ENCODE measurements at places on chromosomes 4 and X.

GRCh38 chr4:184856277-184856609 lies 30.5 kb upstream of the ACSL1 start:
- DNase-seq: no peak

DNA sequence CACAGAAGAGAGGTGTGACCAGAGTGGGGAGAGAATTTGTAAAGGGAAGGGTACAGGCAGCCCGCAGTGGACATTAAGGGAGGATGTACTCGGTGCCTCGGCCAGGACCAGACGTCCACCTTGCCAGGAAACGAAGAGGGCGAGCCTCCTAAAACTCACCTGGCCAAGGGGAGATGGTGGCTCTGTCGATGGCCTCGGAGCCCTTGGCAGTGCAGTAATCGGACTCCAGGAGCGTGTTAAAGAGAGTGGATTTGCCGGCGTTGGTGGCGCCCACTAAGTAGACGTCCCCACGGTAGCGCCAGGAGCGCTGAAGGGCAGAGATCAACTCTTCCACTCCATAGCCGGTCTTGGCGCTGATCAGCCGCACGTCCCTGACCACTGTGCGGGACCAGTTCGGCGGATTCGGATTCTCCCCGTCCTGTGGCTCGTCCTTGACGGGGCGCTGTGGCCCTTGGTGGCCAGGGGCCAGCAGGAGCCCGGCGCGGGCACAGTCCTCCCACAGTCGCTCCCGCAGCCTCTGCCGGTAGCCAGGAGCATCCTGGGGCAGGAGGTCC lies 1.0 kb downstream of the NOA1 start:
- DNase-seq: no peak

DNA sequence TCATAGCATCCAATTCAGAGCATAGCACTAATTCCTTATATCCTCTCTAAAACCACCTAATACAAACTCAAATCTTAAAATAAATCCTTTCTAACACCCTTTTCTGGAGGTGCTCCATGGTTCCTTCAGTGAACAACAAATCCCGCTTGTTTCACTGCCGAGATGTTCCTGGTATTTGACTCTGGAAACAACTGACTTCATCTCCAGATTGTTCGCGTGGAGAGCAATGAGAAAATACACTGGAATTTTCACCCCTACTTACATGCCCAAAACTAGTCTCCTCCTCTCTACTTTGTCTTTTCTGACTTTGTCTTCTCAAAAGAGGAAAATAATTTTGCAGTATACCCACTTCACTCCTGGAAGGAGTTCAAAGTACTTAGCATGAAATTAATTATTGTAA lies 129.0 kb downstream of the PLS3 start:
- DNase-seq: peak; percentile 3

GRCh38 chr4:82618103-82618720 lies 56.4 kb upstream of the TMEM150C start:
- peak; percentile 51 for DNase-seq

DNA sequence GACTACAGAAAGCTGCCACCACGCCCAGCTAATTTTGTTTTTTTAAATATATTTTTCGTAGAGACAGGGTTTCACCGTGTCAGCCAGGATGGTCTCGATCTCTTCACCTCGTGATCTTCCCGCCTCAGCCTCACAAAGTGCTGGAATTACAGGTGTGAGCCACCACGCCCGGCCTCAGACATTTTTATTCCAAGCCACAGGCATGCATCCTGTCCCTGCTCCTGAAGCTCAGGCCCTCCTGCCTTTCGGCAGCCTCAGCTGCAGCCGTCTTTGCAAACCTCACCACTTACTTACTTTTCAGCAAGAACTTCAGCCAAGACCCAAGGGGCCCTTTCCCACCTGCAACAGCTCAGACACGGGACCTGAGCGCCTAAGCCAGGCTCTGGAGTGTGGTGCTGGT lies 26.0 kb downstream of the FAM53A start:
- DNase-seq: no peak

- no peak for DNase-seq
Observed at GRCh38 chr4:95212692-95213091, 336.1 kb downstream of the UNC5C start.

GRCh38 chrX:2690856-2691542 lies at the start of gene CD99:
Gene CD99, plus strand, starts transcription at chrX:2691295. Its CDS starts 66 bp downstream, at chrX:2691361.
- DNase-seq: peak; percentile 87

- no peak for DNase-seq
Observed at GRCh38 chr4:74433043-74433442, 11.9 kb upstream of the AREG start.

GRCh38 chr4:67635331-67635730 lies 65.6 kb downstream of the UBA6 start:
- no peak for DNase-seq

GRCh38 chr4:4618847-4619246 lies 77.0 kb upstream of the STX18 start:
- DNase-seq: no peak

GRCh38 chrX:8453611-8454010 lies 11.0 kb upstream of the VCX3B start:
- DNase-seq: no peak

DNA sequence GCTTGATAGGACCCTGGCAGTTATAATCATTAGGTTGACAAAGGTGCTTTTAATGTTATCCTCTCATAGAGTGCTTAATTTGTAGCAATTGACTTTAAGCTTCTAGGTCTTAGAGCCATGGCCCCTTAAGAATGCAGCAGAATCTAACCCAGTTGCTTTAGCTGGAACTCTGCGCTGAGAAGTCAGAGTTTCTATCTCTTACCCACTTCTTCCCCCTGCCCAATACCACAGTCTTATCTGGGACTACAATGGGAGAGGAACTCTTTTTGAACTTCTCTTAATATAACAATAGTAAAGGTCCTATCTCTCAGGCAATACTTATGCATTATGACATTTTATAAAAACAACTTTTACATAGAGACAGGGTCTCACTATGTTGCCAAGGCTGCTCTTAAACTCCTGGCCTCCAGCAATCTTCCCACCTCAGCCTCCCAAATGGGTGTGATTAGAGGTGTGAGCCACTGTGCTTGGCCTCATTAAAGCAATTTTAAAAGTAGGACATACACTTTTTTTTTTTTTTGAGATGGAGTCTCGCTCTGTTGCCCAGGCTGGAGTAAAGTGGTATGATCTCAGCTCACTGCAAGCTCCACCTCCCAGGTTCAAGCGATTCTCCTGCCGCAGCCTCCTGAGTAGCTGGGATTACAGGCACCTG lies 1.8 kb downstream of the TLR10 start:
- no peak for DNase-seq

- no peak for DNase-seq
Observed at GRCh38 chr4:3830774-3831528, 64.8 kb downstream of the ADRA2C start.

- no peak for DNase-seq
Observed at GRCh38 chr4:3440979-3441500, 728 bp upstream of the HGFAC start.

GRCh38 chr4:151114986-151115385 lies 15.6 kb downstream of the RPS3A start:
- DNase-seq: no peak

DNA sequence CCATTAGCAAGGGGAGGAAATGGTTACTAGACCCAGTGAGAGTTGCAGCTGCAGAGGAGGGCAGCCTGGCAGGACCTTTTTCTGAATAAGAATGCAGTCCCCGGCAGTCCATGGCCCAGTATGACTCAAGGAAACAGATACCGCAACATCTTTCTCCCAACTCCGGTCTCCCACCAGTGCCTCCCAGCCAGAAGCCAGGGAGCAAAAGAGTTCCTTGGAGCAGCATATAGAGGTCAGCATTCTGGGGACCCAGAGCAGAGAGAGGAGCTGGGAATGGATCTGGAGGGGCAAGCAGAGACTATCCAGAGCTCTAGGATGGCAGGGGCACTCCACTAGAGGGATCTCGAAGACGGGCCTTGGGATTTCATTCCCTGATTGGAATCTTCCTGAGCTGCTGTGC lies 339.2 kb upstream of the AADAT start:
- no peak for DNase-seq

DNA sequence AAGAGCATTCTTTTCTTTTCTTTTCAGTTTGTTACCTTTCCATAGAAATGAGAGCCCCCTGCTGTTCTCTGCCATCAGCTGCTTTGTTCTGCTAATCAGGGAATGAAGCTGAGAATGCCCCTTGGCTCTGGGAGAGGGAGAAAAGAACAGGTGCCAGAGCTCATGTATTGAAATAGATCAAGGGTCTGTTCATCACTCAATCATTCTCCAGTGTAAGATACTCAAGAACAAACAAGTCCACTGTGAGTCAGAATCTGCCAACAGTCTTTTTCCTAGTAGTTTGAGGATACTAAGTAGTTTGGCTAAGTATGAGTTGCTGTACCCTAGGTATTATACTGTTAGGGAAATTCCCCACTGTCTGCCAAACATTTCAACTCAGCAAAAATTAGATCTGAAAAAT lies 144.3 kb downstream of the RTL3 start:
- no peak for DNase-seq

- no peak for DNase-seq
Observed at GRCh38 chrX:26580021-26580420, 364.1 kb downstream of the MAGEB5 start.

- no peak for DNase-seq
Observed at GRCh38 chr4:521636-522330, 22.8 kb downstream of the PIGG start.

DNA sequence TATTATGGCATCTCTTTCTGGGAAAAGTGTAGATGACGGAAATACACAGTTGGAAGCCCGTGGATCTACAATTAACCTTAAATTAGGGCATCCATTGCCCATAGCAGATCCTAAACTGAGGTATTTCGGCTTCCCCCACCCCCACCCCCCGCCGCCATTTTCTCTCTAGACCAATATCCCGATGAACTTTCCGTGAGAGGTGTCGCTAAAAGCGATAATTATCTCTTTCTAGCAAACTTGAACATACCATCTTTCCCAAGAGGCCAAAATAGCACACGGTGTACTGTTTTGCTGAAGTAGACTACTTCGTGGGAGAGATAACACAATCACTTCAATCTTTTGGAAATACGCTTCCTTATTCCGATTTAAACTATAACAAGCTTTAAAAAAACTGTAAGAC lies 554 bp downstream of the KLHL15 start:
- no peak for DNase-seq

GRCh38 chrX:19678941-19679340 lies 163.6 kb upstream of the MAP3K15 start:
- DNase-seq: no peak

DNA sequence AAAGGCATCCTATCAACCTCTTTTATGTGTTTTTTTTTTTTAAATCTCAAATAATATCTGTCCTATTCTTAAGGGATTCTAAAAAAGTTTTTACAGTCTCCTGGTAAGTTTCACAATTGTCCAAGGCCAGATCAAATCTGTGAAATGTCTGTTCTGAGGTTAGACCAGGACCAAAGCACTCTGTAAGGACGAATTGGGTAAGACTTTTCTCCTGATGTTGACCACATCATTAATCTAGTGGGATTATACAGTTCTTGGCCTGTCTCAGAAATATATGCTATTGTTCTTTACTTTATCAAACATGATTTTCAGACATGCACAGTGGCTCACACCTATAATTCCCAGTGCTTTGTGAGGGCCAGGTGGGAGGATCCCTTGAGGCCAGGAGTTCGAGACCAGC lies 45.8 kb upstream of the TMEM131L start:
- DNase-seq: no peak

DNA sequence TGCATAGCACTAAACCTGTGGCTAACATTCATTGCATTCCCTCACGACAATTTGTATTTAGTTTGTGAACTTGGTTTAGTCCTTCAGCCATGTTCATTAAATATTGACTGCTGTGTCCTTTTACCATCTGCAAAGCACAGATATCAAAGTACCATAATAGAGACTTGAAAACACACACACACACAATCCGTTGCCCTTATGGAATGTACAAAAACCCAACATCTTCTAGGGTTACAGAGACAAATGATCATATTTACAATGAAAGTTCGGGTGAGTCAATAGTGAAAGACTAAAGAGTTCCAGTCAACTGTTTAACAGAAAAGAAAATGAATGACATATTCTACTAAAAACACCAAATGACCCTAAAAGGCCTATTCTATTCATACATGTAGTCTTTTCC lies 50.8 kb upstream of the TXK start:
- DNase-seq: no peak

- DNase-seq: peak; percentile 6
Observed at GRCh38 chr4:112766422-112766821, 129.5 kb downstream of the LARP7 start.

DNA sequence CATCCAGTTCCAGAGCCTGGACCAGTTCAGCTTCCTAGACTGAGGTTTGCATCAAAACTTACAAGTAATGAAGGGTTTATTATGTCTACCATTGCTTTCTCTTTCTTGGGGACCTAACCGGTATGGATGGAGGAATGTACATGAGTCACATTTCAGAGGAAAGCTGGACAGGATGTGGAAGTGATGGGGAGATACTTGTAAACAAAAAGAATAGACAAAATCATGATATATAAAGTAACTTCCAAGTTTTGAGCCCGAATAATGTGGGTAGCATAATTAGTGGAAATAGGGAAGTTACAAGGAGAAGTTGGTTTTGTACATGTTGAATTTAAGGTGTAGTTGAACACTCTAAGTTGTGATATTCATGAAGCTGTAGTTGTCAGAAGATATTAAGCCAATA lies 15.0 kb downstream of the FNIP2 start:
- DNase-seq: no peak

- DNase-seq: no peak
Observed at GRCh38 chr4:144851948-144852347, 206.0 kb downstream of the HHIP start.

DNA sequence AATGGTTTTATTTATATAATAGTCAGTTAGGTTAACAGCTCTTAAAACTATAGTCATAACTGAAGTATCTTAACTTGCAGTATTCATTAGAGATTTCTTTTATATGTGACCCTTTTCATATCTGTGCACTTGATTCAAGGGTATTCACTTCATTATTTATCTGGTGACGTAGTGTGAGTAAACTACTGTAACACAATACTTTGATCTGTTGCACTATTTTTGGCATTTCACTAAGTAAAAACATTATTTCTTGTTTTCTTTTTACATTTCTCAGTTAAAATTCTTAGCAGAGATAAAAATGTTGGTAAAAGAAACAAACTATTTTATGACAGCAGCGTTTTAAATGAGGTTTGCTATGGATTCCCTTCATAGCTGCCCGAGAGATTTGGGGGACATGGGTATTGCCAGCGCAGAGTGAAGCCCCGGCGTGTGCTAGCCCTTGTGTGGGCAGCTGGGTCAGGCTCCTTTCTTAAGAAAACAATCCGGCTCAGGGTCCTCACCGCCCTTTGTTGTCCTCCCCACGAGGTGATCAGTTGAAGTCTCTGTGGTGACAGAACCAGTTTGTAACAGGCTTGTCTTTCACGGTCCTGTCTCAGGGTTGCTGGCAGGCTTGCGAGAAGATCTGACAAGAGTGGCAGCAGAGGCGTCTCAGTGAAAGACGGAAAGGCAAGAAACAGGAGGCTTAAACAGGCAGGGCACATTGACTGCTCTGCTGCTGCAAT lies 293.4 kb downstream of the BMPR1B start:
- DNase-seq: no peak

DNA sequence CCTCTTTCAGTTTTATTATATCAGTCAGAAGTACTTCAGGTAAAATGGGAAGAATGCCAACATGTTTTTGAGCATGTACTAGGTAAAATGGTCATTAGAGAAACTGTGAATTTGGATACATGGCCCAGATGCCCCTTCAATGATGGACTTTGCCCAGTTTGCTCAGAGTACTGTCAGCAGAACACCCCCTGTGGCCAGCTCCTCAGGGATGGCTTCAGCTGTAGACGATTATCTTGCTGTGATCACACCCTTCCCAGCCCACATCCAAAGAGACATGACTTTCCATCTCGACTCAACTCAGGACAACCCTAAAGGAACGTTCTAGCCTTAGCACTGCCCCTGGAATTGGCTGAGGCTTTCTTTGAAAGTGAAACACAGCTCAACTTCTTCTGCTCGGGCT lies 439.1 kb downstream of the PACRGL start:
- DNase-seq: no peak

- DNase-seq: no peak
Observed at GRCh38 chrX:108361316-108361715, 76.9 kb downstream of the COL4A6 start.

Data from fibroblast of skin of left quadriceps (primary cell).